Hepatocyte (in vitro differentiated cells): ENCODE measurements at places on chromosomes 6 and 20.

- DNase-seq, result no peak
Measured at GRCh38 chr6:141968632-141969031, 164.1 kb upstream of the GJE1 start.

DNA sequence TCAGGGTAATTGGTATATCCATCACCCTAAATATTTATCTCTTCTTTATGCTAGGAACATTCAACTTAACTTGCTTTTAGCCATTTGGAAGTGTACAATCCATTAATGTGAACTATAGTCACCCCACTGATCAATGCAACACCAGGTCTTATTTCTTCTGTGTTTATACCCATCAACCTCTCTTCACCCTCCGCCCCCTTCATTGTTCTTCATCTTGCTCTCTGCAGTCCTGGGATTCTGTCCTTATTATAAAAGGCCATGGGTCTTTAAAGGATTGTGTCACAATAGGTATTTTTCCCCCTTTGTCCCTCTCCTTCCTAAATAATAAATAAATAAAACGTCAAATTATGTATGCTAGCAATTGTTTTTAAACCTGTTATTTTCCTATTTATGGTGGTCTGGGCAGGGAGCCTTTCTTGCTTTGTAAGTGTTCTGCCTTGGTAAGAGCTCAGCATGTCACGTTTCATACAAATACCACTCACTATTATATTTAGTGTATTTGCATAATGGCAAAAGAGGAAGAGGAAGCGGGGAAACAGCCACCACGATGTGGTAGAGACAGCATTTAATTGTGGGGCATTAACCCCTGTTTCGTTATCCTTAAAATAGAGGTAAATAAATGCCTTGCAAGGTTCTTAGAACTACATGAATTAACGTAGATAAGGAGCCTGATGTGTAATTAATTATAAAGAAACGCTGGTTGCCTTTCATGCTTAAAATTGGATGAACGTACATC, 1.9 kb downstream of the ABRACL start:
- DNase-seq, result no peak

- no peak for DNase-seq
Measured at GRCh38 chr20:36604952-36605398, 604 bp upstream of the RAB5IF start.

- DNase-seq, result peak; percentile 16
Measured at GRCh38 chr6:14841901-14842421, 403.9 kb upstream of the JARID2 start.

GRCh38 chr6:79081663-79082062, 3.6 kb upstream of the PHIP start:
- no peak for DNase-seq

DNA sequence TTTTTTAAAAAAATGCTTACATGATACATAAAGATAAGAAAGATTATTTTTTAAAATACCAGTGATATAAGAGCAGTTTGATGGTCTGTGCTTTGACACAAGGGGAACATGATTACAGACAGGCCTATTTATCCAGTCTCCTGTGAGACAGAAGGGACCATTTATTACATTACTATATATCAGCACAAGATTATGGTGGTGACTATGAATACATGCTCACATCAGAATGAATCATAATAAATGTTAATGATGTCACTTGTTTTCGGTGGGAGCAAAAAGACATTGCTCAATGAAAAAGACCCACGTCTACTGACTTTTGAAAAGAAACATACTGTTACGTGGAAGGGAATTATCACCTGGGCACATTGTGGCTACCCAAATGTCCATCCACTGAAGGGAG, 455.1 kb downstream of the CDC5L start:
- DNase-seq, result no peak
